ENCODE measurements at places on chromosomes 11 and 22. TPM values are rescaled to one million over a fixed set of nuclear protein-coding genes. Genes with fewer than 3 reads are reported as not detected.

Gene RIMBP3C
- total RNA-seq, result 0.20 TPM

Gene SPTY2D1
- 23.4 TPM for total RNA-seq

Gene HSPB2
- total RNA-seq, result not detected

- DNase-seq, result no peak
These were observed 3.2 kb upstream of the PTDSS2 start for GRCh38 chr11:446891-447290.

DNA sequence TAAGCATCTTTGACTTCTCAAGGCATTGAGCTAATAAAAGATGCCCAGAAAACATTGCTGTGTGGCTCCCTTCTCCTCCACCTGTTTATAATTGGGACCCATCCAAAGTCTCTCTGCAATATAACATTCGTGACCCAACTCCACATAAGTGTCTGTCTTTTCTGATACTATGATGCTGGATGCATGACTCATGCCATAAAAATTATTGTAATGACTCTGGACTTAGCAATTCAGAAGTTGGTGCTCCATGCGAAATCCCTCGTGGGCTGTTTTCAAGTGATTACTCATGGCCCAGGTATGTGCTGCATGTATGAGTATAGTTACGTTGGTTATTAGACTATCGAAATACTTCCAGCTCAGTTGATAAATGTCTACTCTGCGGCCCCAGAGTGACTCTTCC, 11.7 kb downstream of the FJX1 start:
- no peak for DNase-seq

- DNase-seq, result no peak
These were observed 20.5 kb downstream of the ATP6V1E1 start for GRCh38 chr22:17607891-17608521.

GRCh38 chr11:78622666-78623065, 48.0 kb upstream of the NARS2 start:
- no peak for DNase-seq

DNA sequence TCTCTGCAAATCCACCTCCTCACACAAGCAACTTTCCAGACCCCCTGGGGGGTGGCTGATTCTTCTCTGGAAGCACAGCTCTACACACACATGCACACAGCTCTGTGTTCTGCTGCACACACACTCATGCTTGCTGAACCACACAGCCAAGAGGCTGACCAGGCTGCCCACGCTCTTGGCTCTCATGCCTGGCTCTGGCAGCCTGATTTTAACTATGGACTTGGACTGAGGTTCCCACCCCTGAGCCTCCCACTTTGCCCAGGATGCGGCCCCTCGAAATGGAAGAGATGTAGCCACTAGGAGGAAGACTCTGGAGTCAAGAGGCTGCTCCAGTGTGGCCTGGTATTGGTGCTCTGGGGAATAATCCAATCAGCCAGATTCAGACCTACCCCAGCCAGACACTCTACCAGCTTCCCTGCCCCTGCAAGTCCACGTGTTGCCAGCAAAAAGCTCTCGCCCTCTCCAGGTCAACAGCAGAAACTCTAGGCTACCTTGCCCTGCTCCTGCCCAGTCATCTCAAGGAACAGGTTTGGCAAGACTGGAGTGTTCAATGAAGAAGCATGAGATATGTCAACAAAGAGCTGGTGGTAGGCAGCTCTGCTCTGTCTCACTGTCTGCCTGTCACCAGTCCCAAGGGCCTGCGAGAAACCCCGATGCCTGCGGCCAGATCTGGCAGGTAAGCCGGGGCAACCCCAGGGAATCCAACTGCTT, 8.8 kb upstream of the CASTOR1 start:
- no peak for DNase-seq

- no peak for DNase-seq
These were observed 5.6 kb upstream of the SLC43A1 start for GRCh38 chr11:57521116-57521515.

GRCh38 chr11:68948496-68948895, 32.3 kb downstream of the MRGPRD start:
- no peak for DNase-seq

DNA sequence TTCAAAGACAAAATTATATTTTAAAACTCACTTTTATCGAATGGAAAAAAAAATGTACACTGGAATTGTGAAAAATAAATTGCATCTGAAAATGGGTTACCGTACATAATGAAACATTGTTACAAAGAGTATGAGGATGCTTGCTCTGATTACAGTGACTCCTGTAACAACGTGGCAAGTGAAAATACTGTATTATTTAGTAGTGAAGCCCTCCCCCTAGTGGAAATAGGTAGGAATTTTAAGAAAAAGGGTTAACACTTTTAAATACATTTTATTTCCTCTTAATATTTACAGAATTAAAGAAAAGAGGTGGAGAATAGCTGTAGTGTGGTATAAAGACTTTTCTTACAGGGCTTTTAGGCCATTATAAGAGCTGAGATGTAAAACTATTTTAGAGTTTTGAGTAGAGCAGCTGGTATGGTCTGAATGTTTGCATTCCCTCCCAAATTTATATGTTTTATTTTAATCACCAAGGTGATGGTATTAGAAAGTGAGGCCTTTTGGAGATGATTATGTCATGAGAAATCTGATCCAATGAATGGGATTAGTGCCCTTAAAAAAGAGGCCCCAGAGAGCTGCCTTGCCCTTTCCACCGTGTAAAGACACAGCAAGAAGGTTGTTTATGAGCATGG, 25.2 kb downstream of the FAM76B start:
- DNase-seq, result no peak

- DNase-seq, result no peak
These were observed 66.5 kb downstream of the SLC35F2 start for GRCh38 chr11:107792049-107792443.

DNA sequence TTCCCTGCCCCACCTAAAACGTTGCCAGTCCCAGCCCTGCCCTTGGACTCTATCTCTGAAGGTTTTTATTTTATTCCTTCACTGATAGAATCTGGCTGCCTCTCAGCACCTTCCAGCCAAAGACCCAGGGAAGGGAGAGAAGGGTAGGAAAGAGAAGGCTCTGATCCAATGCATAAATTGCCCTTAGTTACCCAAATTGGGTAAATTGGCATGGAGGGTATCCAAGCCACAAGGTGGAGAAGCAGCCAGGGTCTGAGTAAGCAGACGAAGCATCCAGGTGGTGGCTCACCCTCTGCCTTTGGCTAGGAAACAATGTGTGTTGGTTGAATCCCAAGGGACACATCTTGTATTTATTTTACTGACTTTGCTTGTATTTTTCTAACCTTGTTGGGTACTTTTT, 89.0 kb downstream of the FEZ1 start:
- DNase-seq, result no peak

Measured in activated naive CD8-positive, alpha-beta T cell treated with anti-CD3 and anti-CD28 coated beads for 36 hours (primary cell).